ENCODE measurements at places on chromosomes 5 and 9.

DNA sequence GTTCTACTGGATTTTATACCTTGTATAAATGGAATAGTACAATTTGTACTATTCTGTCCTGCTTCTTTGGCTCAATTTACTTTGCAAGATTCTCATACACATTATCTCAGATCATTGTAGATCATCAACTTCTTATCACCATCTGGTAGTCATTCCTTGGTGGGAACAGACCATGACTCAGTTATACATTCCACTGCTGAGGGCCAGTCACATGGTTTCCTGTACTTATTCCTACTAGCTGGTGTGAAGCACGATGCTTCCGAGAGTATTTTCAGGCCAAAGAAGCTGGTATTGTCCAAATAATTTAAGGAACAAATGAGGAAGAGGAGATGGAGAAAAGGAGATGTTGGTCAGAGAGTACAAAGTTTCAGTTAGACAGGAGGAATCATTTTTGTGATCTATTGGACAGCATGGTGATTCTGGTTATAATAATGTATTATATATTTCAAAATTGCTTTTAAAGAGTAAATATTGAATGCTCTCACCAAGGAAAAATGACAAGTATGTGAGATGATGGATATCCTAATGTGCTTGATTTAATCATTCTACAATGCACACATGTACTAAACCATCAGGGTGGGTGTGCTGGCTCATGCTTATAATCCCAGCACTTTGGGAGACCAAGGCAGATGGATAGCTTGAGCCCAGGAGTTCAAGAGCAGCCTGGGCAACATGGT, 124.1 kb downstream of the SYK start:
- no peak for DNase-seq

DNA sequence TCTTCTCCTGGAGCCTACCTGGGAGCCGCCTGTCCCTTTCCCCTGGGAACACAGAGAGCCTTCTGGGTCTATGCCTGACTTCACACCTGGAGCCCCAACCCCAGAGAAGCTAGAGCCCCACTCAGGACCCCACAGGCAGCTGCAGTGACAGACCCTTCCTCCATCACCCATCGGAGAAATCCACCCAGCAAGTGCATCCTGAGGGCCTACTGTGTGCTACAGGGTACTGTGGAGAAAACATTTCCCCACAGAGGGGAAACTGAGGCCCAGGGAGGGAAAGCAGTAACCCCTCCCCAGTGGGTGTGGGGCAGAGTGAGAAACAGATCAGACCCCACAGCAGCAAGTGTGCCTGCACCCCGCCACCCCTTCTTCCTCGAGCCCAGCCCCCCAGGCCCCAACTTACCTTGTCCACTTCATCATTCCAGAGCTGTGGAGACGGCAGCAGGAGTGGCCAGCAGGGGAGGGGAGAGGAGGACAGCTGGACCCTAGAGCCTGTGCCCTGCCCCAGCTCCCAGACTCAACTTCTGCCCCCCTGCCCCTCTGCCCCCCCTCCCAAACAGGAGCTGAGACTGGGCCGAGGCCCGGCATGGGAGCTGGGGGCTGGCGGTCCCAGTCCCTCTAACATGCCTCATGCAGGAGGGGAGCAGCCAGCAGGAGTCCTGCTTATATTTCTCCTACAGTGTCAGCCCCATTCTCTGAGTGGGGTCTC, 17.7 kb downstream of the SH3GLB2 start:
- no peak for DNase-seq

DNA sequence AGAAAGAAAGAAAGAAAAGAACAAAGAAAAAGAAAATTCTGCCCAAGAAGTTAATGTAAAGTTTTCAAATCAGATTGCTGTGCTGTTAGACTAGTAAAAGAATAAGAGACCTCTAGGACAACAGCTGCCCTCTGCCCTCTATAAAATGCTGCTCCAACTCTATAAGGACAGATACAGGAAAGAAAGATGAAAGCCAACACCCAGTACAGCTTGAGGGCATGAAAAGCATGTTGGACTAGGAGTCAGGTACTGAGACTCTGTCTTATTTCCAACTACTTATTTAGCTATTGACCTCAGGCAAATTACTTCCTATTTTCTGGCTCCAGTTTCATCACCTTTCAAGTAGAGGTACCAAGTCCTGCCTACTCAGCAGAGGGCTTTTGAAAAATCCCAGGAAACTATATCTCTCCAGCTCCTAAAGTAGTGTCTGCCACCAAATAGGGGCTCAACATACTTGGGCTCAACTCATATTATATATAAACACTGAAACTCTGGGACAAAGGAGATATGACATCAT, 5.7 kb downstream of the HBEGF start:
- no peak for DNase-seq

DNA sequence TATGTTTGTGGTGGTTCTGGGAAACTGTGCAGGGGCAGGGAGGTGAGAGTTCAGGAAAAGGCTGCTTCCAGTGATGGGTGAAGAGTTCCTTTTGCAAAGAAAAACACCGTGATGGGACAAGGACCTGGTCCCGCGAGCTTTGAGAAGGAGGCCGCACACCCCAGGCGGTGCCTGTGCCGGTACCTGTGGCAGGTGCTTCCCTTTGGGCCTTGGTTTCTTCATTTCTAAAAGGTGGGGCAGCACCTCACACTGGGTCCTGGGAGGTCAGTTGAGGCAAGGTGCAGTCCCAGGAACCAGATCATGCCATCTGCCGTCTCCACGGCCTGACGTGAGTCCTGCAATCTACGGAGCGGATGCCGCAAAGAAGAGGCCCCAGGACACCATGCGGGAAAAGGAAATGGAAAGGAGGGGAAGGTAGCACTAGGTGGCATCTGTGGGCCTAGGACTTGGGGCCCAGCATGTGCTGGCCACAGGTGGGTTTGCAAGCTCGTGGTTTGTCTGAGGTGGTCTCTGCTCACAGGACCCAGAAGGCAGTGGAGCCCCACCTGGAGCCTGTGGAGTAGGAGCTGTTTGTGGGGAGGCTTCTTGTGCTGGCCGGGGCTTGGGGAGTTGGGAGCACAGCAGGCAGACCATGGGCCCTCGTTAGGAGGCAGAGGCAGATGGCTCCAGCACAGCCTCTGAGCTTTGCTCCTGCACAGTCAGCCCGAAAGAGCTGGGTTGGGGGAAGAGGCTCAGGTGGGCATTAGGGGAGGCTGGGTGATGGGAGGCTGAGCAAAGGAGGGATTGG, 131.6 kb downstream of the CACNA1B start:
- DNase-seq = no peak

DNA sequence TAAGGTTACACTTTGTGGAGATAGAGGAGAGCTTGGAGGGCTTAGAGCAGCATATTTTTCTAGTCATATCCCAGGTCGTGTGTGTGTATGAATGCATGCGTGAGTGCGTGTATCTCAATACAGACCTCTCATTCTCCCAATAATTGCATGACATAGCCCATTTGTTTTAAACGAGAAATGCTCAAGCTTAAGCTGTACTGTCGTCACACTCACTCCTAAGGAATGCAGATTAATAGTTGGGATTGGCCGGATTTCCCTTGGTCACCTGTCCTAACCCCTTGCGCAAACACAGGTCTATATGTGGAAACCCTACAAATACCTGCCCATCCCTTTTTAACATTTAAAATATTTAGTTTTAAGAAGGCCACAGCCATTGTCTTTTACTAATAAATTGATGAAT, 165.8 kb downstream of the SEMA5A start:
- no peak for DNase-seq

GRCh38 chr5:42826757-42827515, 15.2 kb upstream of the SELENOP start:
- no peak for DNase-seq

DNA sequence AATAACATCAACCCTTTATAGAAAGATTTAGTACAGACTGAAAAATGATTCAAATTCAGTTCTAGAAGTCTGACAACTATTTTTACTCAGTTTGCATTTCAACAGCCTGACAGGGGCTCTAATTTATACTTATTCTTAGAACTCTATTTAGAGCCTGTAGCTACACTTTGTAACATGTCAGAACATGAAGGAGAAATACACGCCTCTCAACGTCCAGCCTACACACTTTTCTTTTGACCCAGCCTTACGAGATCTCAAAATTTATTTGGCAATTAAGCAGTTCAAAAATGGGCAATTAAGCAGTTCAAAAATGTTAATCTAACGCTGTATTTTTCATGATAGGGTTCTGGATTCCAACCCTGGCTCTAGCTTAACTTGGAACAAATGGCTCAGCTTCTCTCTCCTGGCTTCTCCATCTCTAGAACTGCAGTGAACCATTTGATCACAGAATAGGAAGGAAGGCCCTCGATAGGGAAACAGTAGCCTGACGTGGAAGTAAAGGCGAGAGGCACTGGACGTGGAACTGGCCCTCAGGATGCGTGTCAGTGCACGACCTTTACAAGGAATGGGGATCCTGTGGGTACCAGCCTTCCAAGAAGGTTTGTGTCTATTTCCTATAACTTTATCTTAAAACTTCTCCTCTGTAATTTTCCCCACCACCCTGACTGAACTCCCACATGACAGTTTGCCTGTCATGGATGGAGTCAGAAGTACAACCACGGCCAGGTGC, 66.4 kb downstream of the PRRT1B start:
- DNase-seq = no peak

DNA sequence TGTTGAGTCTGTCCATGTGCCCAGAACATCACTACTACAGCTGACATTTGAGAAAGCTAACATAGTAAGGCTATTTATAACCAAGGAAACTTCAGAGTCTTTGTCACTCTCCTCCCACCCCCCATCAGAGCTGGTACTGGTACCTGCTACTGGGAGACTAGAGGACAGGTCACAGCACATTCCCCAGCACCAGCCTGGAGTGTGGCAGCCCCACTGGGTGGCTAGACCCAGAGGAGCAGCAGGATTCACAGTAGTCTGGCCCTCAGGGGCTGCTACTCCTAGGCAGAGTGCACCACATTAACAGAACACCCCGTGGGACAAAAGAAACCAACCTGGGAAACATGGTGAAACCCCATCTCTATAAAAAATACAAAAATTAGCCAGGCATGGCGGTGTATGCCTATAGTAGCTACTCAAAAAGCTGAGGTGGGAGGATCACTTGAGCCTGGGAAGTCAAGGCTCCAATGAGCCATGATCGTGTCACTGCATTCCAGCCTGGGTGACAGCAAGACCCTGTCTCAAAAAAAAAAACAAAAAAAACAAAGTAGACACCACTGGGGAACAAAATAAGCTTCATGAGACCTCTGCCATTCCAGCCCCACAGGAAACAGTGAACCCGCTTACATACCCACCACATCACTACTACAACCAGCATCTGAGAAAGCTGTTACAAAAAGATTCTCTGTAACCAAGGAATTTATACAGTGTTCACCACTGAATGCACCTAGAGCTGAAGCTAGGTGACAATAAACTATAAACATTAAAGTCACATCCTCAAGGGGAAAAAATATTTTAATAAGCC, 26.3 kb upstream of the PTGER4 start:
- no peak for DNase-seq

DNA sequence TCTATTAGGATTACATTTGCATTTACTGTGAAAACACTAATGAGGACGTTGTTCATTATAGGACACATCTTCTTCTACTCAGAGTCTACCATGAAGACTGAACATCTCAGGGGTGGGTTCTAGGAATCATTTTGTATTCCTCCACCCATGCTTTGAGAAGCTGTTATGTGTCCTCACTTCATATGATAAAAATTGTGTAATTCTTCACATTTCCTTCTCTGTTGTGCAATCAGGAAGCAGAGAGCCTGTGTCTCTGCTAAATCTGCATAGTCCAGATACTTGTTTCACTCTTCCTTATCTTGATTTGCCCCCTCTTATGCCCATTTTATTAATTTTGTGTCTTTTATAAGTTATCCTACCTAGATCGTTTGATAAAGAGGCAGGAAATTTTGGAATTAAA, 97.8 kb upstream of the IQGAP2 start:
- DNase-seq = no peak

DNA sequence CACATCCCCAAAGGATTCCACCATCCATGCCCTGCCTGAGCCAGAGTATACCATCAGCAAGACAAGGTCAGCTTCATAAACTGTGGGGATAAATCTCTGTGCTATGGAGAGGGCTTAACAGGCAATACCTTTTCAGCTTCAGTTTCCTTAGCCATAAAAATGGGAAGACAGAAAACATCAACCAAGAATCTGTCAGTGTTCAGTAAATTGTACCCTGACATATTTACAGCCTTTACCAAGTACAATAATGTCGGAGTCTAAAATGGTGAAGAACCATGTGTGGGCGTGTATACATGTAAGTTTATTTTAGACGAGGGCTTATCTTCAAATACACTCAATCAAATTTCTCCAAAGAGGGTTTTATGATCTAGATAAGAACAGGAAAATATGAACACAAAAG, 94.7 kb downstream of the ELAVL2 start:
- DNase-seq = no peak

GRCh38 chr5:159104759-159105144, 5.0 kb upstream of the EBF1 start:
- DNase-seq = no peak

DNA sequence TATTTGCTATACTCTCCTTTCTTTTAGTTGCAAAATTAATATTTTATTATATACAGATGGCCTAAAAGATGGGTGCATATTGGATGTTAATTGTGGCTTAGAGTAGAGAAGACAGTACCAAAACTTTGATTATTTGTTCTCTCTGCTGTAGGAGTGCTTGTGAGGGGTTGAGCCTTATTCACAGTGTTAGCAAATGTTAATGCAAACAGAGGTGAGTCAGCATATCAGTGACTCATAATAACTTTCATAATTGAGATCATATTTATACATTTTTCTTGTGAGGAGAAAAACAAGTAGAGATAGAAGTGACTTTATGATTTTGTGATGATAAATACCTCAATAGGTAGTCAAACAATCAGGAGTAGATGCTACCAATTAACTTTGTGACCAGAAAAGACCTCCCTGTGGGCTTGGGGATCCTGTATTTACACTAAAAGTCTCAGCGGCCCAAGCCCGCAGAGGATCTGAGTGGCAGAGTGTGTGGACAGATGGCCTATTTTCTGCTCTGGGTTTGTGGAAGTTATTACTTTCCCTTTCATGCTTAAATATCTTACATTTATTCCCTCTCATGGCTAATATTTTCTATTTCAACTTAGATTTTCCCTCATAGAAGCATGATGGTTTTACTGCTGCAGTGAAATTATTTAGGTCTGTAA, 226.5 kb downstream of the TAF11L14 start:
- DNase-seq = no peak

- no peak for DNase-seq
Observed at GRCh38 chr5:61386045-61386800, 54.2 kb downstream of the ZSWIM6 start.

- no peak for DNase-seq
Observed at GRCh38 chr9:29456940-29457339, 1883.7 kb upstream of the C9orf72 start.

DNA sequence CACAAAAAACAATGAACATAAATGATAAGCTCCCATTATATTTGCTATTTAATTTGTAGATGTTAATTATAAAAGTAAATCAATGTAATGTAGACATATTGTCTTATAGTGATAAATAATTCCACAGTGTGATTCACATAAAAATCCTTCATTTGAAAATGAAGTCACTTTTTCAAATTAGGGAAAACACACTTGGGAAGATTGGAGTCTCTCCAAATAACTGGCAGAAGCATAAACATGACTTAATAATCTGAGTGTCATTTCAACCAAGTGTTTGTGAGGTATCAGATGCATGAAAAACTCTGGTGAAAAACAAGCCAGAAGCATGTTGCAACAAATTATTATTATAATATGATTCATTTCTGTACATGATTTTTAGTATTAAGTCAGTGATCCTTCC, 102.2 kb downstream of the CETN3 start:
- DNase-seq = no peak

- no peak for DNase-seq
Observed at GRCh38 chr9:82010711-82011110, 22.1 kb downstream of the SPATA31D1 start.

All from cerebellar nuclear complex (tissue), 1 donor.